Urinary bladder (tissue), 4 donors: ENCODE measurements at places on chromosomes 12 and 14. TPM values are rescaled to one million over a fixed set of nuclear protein-coding genes. Genes with fewer than 3 reads are reported as not detected.

Gene SCNN1A
- total RNA-seq, result 5.7 TPM

Gene TMEM119
- 62.4 TPM for total RNA-seq

Gene PROX2
- not detected for total RNA-seq

Gene TCL1A
- total RNA-seq, result 2.0 TPM

Gene TSHR
- 1.1 TPM for total RNA-seq

Gene AVPR1A
- total RNA-seq, result 43.7 TPM

Gene A2M
- 428 TPM for total RNA-seq

Gene HOXC9
- total RNA-seq, result 1.8 TPM

Gene MUCL1
- total RNA-seq, result not detected
